ENCODE measurements at places on chromosomes 5 and 9.
A peak's percentile ranks its signal among the peaks of the same experiment; 100 is the strongest.

DNA sequence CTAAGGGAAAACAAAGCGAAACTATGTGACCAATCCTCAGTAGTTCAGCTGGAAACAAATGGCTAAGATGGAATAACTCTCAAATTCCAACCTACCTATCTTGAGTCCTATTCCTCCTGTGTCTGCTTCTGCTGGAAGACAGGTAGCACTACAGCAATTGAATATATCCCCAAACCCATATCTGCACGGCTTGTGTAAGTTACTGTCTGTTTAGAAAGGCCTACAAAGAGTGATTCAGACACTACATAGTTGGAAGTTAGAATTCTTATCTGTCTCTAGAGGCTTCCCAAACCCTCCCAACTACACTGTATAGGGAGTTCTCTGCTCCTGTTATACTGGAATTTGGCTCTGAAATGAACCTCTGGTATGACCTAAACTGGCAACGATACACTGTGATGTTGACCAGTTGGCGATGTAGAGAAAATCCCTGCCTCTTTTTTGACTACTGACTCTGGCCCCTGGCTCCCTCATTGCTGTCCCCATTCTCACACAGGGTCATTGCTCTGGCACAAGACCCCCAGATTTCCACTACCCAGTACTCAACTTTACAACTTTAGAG is 22.6 kb upstream of the NADK2 start:
- DNase-seq = no peak

GRCh38 chr5:55679556-55679955 is 32.6 kb downstream of the SLC38A9 start:
- DNase-seq = no peak

GRCh38 chr9:129278391-129279237 is 100.6 kb upstream of the IER5L start:
- peak; percentile 52 for DNase-seq

GRCh38 chr5:66145737-66146136 is 1.6 kb downstream of the SREK1 start:
- DNase-seq = no peak

DNA sequence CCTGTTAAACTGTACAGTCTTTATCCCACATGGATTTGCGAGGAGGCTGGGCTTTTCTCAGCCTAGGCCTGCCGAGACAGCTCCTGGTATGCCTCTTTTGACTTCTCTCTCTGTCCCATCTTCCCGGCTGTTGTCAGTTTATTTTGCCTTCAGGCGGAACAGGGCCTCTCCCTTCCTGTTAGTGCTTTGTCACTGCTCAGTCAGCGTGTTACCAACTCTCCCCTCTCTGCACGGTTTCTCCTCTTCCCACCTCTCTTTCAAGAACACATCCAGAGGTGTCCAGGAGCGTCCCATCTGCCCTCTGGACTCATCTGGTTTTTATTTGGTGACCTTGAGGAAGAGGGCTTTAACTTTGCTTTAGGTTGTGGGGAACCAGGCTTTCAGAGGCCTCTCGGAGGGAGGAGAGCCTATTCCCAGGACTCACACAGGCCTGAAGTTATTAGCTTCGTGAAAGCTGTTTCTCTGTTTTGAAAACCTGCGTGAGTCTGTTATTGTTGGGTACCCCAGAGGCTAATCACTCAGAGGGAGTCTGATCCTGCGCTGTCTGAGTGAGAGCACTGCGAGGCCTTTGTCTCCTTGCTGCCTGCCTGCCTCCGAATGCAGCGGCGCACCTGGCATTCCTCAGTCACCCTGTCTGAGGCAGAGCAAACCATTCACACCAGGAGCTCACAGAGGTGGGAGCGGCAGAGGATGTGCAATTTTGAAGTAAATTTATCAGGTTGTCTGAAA is 234.4 kb upstream of the MPDZ start:
- DNase-seq = no peak

- DNase-seq = no peak
These were observed 393.9 kb downstream of the TUSC1 start for GRCh38 chr9:25284365-25284764.

DNA sequence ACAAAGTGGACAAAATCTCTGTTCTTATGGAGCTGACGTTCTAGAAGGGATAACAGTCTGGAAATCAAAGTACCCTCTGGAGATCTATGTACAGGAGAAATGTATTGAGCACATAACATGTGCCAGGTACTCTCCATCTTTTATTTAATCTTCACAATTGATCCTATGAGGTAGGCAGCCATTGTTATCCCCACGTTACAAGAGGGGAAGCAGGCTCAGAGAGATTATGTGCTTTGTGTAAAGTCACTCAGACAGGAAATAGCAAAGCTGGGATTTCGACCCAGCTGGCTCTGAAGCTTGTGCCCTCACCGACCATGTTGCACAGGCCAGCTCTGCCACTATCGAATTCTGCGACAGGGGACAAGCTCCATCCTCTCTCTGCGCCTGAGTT is 21.5 kb downstream of the PDGFRB start:
- no peak for DNase-seq

DNA sequence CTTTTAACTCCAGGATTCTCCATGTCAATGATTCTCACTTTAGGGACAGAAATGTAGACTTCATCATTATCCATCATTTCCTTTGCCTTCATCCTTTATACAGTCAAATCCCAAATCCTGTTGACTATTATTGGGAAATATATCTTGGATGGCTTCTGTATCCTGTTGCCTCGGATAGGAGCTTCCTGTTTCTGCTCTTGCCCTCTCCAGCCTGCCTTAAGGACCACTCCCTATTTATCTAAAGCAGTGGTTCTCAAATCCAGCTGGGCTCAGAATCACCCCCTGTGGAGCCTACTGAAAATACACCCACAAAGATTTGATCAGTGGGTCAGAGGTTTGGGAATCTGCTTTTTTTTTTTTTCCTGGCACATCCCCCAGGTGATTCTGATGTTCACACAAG is 8.5 kb downstream of the AFAP1L1 start:
- DNase-seq = no peak

DNA sequence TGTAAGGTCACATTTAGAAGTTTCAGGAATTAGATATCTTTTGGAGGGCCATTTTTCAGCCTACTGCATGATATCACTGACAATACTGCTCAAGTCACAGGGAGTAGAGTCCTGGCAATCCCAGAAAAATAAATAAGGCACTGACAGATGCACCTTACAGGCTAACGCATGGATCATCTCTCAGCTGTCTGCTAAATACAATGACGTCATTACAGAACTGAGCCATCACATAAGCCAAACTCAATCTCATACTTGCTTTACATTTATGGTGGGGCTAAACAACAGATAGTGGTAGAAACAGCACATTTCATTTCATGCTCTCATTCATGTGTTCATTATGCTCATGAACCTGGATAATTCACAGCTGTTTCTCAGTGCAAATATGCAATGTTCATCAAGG is 243.7 kb downstream of the SEMA5A start:
- no peak for DNase-seq

DNA sequence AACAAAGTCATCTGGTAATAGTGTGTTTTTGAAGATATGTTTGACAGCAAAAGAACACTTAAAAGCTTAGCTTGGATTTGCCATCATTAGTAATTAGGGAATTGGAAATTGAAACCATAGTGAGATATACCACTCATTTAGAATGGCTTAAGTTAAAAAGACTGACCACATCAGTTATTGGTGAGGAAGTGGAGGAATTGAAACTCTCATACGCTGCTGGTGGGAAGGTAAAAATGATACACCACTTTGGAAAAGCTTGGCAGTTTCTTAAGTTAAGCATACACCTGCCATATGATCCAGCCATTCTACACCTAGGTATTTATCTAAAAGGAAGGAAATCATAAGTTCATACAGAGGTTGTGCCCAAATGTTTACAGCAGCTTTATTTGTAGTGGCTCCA is 213.2 kb downstream of the TRIO start:
- DNase-seq = no peak

GRCh38 chr9:113712053-113712452 is 164.1 kb upstream of the ZNF618 start:
- DNase-seq = no peak

- DNase-seq = no peak
These were observed 14.1 kb upstream of the PTGR1 start for GRCh38 chr9:111613436-111614040.

DNA sequence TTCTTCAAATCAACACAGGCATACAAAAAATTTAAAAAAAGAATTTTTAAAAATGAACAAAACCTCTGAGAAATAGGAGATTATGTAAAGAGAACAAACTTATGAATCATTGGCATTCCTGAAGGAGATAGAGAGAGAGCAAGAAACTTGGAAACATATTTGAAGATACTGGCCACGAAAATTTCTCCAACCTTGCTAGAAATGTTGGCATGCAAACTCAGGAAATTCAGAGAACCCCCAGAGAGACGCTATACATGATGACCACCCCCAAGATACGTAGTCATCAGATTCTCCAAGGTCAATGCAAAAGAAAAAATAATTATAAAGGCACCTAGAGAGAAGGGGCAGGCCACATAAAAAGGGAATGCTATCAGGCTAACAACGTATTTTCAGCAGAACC is 472.5 kb downstream of the MTRR start:
- DNase-seq = no peak

GRCh38 chr9:116499986-116500871 is 186.9 kb upstream of the TRIM32 start:
- DNase-seq = no peak

DNA sequence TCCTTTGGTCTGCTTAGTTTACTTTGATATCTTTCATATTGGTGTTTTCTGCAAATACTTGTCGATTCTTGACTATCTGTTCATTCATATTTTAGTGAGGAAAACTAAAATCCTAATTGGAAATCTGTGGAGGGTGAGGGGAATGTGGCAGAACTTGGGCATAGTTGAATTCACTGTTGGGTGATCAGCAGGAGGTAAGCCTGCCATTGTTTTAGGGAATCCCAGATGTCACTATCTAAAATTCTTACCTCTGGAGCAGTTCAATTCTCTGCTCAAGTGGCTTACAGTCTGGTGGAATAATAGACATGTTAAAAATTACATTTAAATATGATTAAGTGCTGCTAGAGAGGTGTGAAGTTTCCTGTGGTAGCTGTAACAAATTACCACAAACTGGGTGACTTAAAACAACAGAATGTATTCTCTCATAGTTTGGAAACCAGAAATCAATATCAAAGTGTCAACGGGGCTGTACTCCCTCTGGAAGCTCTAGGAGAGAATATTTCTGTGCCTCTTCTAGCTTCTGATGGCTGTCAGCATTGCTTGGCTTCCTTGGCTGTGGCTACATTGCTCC is 90.3 kb upstream of the GCNT4 start:
- DNase-seq = no peak

- DNase-seq = no peak
These were observed 65.2 kb upstream of the RANBP3L start for GRCh38 chr5:36366883-36367282.

- DNase-seq = no peak
These were observed 215.7 kb downstream of the SEMA6A start for GRCh38 chr5:116358911-116359418.

GRCh38 chr9:74846766-74847165 is 41.0 kb downstream of the TRPM6 start:
- DNase-seq = no peak

GRCh38 chr5:168159425-168159824 is 132.0 kb upstream of the WWC1 start:
- no peak for DNase-seq

DNA sequence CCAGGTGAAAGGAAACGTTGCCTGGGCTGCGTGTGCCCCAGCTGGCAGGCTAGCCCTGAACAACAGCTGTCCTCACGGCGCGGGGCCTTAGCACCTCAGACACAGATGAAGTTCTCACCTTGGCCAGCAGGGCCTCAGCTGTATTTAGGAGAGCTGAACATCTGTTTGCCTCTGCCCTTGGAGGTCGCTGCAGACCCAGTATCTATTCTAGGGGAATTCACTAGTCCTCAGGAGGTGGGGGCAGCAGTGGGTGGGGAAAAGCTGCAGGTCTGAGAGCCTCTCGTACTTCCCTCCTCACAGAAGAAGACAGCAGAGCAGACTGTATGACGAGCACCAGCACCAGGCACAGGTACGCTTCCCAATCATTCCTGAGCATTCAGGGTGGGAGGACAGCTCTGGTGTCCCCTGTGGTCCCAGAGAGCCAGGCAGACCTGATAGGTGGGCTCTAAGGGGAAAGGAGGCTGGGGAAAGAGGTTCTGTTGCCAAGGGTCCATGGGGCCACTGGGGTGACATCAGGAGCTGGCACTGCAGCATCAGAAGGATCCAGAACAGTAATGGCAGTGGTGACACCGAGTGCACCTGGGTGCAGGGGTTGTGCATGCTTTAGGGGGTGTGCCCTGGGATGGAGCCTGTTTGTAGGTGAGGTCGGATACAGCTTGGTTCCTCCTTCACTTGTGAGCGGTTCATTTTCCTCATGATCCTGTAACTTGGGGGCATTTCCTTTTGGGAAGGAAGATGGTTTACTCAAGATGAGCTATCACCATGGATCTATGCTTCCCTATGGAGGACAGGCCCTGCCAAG is 13.8 kb downstream of the CD74 start:
- peak; percentile 76 for DNase-seq

DNA sequence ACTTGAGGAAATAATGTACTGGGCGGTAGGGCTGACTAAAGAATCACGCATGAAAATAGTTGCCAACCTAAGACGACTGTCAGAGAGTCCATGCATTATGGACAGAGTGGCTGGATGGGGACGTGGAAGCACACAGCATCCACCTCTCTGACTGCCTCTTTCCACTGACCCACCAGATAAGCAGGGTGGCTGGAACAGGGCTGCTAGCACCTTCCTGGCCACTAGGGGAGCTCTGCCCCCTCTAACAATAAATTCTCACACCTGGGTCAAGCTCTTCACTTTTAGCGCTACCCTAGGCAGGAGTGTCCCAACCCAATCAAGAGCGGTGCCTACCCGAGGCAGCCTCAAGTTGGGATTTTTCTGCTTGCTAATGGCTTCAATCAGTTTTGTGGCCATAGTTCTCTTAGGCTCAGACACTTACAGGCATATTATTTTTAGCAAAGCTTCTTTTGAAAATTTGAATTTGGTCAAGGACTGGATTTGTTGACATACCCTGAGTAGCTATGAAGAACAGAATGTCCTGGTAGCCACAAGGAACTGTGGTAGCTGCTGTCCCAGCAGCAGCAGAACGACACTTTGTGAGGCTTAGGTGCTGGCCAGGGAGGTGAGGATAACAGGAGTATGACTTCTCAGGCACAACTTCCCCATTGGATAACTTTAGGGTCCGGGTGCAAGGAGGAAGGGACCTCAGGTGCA is 6.9 kb upstream of the TPM2 start:
- DNase-seq = peak; percentile 35

- no peak for DNase-seq
These were observed 463.7 kb upstream of the GRIN3A start for GRCh38 chr9:102202126-102202525.

- DNase-seq = no peak
These were observed 173.8 kb upstream of the OTULINL start for GRCh38 chr5:14407746-14408175.

- DNase-seq = no peak
These were observed 11.2 kb upstream of the ALDOB start for GRCh38 chr9:101446732-101447131.

- DNase-seq = no peak
These were observed 74.2 kb downstream of the ANXA2R start for GRCh38 chr5:42965934-42966333.

All from posterior cingulate gyrus (tissue), 11 donors.